ENCODE measurements at places on chromosomes 1 and 21.

GRCh38 chr1:31380181-31380580, 7.3 kb upstream of the FABP3 start:
- no peak for DNase-seq

DNA sequence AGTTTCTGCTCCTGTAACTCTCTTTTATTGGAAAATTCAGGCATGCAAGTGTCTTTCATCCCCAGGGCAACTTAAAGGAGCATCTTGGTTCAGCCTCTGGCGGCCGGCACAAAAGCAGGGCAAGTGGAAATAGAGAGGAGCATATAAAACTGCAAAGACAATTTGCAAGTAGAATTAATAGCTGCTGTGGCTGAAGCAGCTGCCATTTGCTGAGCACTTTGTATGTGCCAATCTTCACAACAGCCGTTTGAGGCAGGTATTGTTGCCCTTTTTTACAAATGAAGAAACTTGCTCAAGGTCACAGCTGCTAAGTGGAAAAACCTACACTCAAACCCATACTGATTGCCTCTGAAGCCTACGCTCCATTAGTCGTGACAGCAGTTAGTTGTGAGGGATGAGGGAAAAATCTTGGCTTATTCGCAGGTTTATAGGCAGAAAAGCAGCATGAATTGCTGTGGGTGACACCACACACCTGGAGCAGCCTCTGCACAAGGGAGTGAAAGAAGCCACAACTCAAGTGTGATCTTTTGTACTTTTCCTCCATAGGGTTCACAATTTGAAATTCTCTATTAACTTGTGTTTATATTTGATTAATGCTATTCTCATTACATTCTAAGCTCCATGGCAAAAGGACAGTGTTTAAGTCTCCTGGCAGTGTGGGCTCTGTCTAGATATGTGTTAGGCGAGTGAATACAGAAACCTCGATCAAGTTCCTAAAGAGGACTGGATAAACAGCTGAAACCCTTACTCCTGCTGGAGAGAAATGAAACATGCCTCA, 99.0 kb upstream of the BEND5 start:
- no peak for DNase-seq

GRCh38 chr21:40345711-40346321, 478.6 kb downstream of the PCP4 start:
- DNase-seq, result no peak

- peak; percentile 67 for DNase-seq
These were observed 22.7 kb downstream of the PGM1 start for GRCh38 chr1:63615768-63616420.

DNA sequence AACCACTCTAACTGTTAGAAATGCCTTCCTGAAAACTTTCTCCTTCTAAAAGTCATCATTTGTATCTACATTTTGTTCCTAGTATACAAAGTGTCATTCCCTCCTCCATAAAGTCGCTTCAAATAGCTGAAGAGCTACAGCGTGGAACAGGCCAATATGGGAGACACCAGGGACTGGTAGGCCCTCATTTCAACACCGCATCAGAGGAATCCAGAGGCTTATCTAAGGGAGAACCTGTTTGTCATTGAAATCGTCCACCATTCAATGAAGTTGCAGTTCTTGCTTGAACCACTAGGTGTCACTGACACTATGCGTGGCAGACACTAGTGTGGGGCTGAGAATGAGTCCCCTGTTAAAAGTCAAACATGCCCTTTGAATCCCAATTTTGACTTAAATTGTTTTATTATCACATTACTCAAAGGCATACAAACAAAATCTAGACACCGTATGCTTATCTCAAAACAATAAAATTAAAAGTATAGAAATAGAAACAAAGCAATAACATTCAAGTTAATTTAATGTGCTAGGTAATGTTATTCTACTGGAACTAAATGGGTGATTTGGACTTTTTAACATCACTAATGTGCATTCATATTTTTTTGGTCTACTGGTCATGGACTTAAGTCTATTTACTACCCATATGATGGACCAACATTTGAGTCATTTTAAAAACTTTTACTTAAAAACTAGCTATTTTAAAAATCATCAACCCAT, 182.3 kb downstream of the FCRL5 start:
- DNase-seq, result peak; percentile 30

GRCh38 chr1:77018761-77019160, 151.5 kb downstream of the ST6GALNAC5 start:
- no peak for DNase-seq

DNA sequence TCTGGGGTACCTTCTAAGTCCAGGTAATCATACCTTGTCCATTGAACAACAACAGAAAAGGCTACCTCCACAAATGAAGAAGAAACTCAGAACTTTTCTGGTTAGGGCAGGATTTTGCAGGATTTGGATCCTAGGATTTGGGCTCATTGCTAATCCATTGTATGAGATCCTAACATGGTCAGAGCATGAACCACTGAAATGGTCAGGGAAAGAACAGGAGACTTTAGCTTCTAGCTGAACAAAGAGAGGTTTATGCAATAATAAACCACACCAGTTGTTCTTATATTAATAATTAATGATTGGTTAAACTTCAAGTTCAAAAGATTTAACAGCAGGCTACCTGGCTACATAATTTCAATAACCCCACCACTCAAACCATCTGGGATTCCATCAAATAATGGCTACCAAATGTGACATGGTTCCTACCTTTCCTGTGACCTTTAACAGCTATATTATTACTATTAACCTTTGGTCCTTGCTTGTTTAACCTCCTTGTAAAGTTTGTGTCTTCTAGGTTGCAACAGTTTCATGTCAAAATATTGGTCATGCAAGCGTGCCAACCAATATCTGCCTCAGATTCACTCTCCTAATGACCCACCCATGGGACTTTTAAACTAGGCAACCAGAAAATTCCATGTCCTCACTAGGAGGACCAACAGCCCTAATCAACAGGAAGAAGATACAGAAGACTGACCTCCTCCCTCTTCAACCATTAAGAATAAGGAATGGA, 60.6 kb upstream of the USH2A start:
- DNase-seq, result no peak

DNA sequence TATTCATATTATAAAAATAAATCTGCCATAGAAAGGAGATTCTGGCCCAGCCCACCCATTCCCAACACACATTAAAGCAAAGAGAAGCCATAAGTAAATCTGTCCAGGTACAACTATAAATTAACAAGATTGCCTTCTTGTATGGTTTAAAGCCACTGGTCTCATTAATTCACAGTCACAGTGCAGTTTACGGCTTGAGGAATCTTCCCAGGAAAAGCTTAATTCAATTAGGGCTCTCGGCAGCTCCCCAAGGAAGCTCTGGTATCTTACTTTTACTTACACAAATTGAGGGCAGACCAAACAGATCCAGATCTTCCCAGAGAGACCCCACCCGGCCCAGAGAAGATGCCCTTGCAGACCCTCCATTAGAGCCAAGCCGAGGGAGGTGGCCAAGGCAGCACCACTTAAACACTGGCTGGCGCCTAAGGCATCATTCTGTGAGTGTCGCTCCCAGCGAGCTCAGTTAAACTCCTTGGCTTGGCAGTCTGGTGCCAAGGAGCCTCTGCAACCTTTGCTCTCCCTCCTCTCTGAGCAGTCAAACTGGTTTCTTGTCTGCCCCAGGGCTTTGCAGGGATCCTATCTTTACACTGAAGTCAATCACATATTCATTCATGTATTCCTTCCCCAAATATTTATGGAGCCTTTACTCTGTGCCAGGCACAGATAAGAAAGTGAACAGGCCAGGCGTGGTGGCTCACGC, 10.7 kb downstream of the SLC9A1 start:
- no peak for DNase-seq

DNA sequence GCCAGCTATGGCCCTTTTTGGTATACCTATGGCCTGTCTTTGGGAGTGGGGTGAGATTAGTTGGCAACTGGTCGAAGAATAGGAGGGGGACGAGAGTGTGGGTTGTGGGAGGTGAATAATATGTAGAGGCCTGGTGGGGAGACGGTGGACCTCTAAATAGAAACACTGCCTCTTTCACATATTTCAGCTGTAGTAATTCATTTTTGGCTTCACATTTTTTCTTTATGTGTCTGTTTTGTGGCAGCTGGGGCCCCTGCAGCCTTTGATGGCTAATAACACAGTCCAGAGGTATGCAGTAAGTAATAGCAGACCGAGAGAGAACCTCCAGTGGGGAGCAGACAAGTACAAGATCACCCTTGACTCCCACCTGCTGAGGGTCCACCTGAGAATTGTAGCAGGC, 75.9 kb downstream of the HLX start:
- no peak for DNase-seq

GRCh38 chr1:160614410-160614809, 32.4 kb downstream of the SLAMF1 start:
- DNase-seq, result no peak

GRCh38 chr1:2587071-2587859, 688 bp downstream of the PRXL2B start:
- no peak for DNase-seq

GRCh38 chr1:240337781-240338180, 246.1 kb downstream of the FMN2 start:
- no peak for DNase-seq

Data from stimulated activated CD4-positive, alpha-beta T cell treated with anti-CD3 and anti-CD28 coated beads, Interleukin-2, amount 100 ng/mL, for 48 hours (primary cell).